ENCODE measurements at places on chromosomes 12 and 14. TPM values are rescaled to one million over a fixed set of nuclear protein-coding genes. Genes with fewer than 3 reads are reported as not detected.

TAS2R30 gene
- total RNA-seq, result 9.7 TPM

DNA sequence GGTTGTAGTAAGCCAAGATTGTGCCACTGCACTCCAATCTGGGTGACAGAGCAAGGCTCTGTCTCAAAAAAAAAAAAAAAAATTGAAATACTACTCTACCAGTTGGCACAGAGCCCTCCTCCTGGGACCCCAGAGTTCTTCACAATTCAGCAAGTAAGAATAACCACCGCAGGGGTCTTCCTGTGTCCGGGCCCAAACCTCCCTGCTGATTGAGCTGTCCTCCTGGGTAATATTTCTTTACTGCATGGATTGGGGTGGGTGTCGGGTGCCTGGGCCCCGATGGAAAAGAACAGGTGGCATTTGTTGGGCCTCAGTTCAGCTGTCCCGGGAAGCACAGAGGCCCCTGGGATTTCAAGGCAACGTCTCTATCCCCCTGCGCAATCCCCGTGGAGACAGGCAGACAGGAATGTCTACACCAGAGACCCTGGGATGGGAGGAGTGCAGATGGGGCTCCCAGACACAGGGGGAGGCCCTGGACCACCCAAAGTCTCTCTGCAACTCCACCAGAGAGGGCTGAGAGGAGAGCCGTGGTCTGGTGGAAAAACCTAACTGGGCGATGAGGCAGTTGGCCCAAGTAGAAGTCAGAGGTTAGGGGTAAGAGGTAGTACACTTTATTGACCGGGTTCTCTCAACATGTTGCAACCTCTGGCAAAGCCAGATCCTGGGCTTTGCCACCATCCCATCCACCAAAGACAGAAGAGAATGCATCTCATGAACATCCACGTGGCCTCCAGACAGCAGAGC lies 32.7 kb upstream of the VPS37B start:
- DNase-seq, result peak; percentile 31

- DNase-seq, result peak; percentile 32
These were observed 8.7 kb downstream of the NGDN start for GRCh38 chr14:23478109-23478759.

- no peak for DNase-seq
These were observed 4.1 kb upstream of the KRT7 start for GRCh38 chr12:52228931-52229330.

ENDOU gene
- total RNA-seq, result not detected

LIN52 gene
- 7.4 TPM for total RNA-seq

SERPINA1 gene
- total RNA-seq, result 0.29 TPM

FBXO21 gene
- total RNA-seq, result 81.1 TPM

- peak; percentile 5 for DNase-seq
These were observed 90.4 kb downstream of the SRRM4 start for GRCh38 chr12:119071638-119072231.

GRCh38 chr12:123924539-123924938 lies 48.1 kb downstream of the CCDC92 start:
- no peak for DNase-seq

ANKRD33 gene
- total RNA-seq, result not detected

SLC25A47 gene
- total RNA-seq, result not detected

GRCh38 chr14:36604757-36605505 lies 22.5 kb upstream of the NKX2-8 start:
- DNase-seq, result peak; percentile 76

DNA sequence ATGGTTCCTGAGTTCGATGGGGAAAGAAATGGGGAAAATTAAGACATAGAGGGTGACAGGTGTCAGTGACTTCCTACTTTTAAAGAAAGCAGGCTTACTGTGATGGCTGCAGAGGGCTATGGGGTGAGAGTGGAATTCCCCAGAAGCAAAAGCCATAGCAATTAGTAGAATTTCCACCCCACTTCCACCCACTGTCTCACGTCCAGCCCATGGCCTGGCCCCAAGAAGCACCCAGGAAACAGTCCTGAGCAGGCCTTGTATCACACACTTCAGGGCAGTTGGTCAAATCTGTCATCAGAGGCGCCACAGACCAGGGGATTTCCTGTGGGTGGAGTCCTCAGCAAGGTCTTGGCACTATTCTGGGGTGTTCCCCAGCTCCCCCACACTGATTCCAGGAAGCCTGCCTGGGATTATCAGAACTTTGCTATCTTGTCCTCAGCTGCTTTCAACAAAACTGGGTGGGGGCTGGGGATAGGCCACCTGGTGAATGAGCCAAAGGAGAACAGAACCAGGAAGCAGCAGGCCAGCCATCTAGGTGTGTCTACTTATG lies 120.1 kb upstream of the CCND2 start:
- no peak for DNase-seq

DNA sequence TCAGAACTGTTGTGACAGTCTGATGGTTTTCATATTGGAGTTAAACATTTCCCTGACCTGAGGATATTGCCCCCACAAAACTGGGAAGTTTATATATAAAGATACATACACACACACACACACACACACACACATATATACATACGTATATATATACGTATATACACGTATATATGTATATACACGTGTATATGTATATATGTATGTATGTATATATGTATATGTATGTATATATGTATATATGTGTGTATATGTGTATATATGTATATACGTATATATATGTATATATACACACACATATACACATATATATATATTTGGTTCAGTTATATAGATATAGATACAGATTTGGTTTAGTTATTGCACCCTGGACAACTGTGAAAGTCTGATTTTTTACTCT lies 65.7 kb downstream of the ATP2B1 start:
- DNase-seq, result no peak

GZMH gene
- total RNA-seq, result not detected

DNA sequence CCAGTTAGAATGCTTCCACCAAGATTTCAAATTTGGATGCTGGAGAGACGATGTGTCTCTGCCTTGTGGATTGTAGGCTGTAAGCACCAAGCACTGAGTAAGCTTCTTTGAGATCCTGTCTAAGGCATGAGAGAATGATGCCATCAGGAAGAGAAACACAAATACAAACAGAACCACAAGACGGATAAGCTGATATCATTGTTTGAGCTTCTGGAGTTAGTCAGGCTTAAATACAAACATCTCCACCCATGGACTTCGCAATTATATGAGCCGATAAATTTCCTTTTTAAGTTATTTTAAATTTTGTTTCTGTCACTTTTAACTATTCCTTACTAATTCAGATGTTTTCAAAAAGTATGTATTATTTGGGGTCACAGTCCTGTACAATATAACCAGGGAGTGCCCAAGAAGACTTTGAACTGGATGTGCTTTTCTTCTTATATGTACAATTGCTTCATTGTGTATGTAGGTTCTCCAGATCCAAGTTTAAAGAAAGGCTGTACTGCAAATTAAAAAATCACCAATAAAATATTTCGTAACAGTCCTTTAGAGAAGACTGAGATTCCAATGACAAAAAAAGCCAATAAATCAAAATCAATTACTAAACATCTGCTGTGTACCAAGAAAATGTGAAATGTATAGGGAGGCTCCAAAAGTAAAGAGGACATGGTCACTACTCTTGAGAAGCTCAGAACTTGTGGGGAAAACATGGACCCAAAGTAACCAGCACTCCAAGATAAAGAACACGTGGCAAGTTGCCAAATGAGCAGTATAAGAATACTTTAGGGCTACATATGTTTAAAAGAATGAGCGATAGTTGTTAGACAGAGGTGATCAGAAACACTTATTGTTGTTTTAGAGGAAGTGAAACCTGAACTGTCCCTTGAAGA lies 274.1 kb downstream of the ADAMTS20 start:
- DNase-seq, result peak; percentile 42

DHH gene
- total RNA-seq, result not detected

DNA sequence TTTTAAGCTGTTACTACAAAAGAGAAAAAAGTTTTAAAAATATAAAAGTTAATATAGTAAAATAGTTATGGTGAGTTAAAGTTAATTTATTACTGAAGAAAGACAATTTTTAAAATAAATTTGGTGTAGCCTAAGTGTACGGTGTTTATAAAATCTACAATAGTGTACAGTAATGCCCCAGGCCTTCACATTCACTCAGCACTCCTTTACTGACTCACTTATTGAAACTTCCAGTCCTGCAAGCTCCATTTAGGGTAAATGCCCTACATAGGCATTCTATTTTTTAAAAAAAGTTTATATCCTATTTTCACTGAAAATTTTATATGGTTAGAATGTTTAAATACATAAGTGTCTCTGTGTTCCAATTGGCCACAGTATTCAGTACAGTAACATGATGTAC lies 769.5 kb upstream of the NOVA1 start:
- no peak for DNase-seq

DNA sequence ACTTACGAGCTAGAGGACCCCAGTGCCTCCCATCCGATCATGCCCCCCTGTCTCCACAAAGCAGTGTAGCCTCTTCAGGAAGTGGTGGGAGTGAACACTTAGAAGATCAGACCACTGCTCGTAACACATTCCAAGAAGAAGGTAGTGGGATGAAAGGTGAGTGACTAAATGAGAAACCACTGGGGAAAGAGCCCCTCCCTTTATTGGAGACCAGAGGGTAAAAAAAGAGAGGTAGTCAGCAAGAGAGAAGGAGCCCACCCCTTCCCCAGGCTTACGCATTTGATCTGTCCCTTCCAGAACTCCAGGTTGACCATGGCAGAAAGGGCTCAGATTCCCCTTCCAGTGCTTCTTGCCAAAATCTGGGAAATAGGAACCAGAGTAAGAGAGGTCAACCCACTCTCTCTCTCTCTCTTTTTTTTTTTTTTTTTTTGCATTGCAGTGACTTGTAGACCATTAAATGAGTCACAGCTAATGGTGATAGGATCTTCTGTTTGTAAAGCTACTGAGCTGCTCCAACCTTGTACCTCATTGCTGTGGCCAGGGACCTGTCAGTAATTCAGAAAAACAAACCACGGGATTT lies 165.4 kb downstream of the GCH1 start:
- DNase-seq, result peak; percentile 71

KRT5 gene
- not detected for total RNA-seq

CEBPE gene
- total RNA-seq, result not detected
